ENCODE measurements at places on chromosomes 2 and 18. TPM values are rescaled to one million over a fixed set of nuclear protein-coding genes. Genes with fewer than 3 reads are reported as not detected.

ATP6V1B1 gene
- total RNA-seq: 0.59 TPM

CFAP210 gene
- total RNA-seq: not detected

KLF7 gene
- 19.7 TPM for total RNA-seq

GLI2 gene
- total RNA-seq: 2.6 TPM

SPP2 gene
- not detected for total RNA-seq

LIMS4 gene
- 1.5 TPM for total RNA-seq

All from subcutaneous preadipocyte (primary cell).